Neural progenitor cell (in vitro differentiated cells): ENCODE measurements at places on chromosomes 11 and 22.

GRCh38 chr11:31655483-31655882, 145.9 kb downstream of the ELP4 start:
- DNase-seq, result peak; percentile 36

- DNase-seq, result no peak
Measured at GRCh38 chr22:44780876-44781449, 28.6 kb downstream of the ARHGAP8 start.

- DNase-seq, result no peak
Measured at GRCh38 chr11:112394304-112394703, 133.6 kb upstream of the PLET1 start.

DNA sequence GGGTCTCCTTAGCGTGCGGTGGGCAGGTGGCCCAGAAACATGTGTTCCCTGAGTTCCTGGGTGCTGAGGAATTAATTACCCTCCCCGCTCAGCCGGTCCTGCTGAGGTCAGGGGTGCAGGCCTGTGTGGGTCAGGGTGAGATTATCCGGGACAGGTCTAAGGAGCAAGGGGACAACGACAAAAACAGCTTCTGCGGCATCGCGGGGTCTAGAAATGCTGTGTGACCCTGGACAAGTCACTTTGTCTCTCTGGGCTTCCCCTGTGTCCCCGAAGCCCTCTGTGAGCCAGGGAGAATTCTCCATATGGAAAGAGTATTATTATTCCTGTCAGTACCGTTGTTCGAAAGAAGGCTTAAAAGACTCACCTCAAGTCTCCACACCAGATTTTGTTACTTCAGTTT, 186.1 kb downstream of the MN1 start:
- DNase-seq, result no peak

- no peak for DNase-seq
Measured at GRCh38 chr11:69272831-69273485, 21.0 kb upstream of the MYEOV start.

- DNase-seq, result no peak
Measured at GRCh38 chr11:42253156-42253555, 793.7 kb upstream of the LRRC4C start.
